T-helper 17 cell (primary cell): ENCODE measurements at places on chromosomes 3 and 15.

- DNase-seq = no peak
Observed at GRCh38 chr3:25856902-25857518, 67.1 kb downstream of the OXSM start.

GRCh38 chr3:139353920-139354556, 10.2 kb downstream of the MRPS22 start:
- DNase-seq = no peak

DNA sequence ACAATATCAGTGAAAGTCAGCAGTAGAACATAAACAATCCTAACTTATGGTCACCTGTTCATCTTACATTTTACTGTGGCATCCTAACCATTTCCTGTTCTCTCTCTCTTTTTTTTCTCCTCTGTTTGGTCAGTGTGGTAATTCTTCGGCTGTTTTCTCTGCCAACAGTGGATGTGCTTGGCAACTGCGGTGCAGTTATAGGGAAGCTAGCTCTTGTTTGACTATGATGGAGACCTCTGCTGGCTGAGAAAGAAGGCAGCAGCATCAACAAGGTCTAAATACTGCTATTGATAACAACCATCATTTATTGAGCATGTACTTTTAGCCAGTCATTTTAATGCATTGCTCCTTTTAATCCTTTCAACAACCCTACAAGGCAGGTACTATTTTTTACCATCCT, 723 bp upstream of the DRD3 start:
- DNase-seq = no peak

GRCh38 chr15:60899322-60899966, 329.7 kb downstream of the RORA start:
- peak; percentile 10 for DNase-seq

GRCh38 chr3:70806021-70806420, 493.6 kb upstream of the MDFIC2 start:
- no peak for DNase-seq

DNA sequence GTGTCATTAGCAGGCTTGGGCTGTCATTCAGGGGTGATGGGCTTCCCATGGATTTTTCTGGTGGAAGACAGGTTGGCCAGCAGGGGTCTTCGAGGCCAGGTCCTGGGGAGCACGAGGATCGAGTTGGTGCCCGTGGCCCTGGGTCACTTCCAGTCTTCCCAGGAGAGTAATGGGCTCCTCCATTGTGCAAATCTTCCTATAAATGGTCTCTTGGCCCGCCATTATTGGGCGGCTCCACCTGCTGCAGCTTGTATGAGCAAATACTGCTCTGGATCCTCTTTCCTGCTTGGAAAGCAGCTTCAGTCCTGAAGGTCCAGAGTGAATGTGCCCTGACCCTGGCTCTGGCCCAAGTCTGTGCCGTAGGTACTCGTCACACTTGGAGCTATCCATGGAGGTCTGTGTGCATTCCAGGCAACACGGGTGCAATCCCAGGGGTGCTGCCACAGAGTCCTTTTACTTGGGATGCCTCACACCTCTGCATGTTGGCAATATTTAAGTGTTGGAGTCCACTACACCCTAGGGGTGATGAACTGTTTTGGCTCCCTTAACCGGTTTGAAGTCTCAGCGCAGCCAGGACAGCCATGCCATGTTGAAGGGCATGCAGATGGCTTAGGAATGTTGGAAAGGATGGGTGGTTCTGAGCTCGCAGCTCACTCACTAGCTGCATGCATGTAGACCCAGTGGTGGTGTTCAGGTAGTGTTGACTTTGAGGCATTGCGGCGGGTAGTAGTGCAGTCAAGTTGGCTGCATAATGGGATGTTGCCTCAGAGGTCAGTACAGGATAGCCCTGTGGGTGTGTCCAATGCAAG, 97.6 kb downstream of the SNRPN start:
- DNase-seq = no peak

GRCh38 chr3:124780761-124781475, 50.7 kb downstream of the UMPS start:
- no peak for DNase-seq

DNA sequence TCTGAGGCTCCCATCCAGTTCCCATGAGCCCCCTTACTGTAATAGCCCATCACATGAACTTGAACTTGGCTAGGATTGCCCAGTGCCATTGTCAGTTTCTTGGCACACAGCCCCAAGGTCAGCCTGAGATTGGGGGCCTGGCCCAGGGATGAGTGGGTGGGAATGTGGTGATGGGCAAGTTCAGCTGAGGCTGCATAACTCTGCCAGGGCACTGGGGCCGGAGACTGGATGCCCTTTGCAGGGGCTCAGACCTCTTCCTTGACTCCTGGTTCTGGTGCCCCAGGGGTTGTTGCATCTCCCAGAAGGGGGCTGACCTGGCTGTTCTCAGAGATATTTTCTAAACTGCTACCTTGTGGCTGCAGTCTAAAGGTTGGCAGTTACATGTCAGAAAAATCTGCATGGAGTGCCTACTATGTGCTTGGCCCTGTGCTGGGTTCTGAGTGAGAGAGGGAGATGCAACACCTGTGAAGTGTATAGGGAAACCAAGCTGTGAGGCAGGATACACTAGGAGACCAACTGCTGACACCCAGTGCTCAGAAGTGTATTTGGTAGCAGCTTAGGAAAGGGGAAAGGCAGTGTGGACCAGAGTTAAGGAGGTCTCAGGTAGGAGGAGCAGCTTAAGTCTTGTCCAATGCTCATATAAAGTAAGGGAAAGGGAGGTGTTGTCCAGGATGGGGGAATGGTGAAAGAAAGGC, 74.8 kb upstream of the PRR23C start:
- no peak for DNase-seq

GRCh38 chr15:63500265-63501250, 3.8 kb upstream of the USP3 start:
- DNase-seq = no peak

- no peak for DNase-seq
Observed at GRCh38 chr3:106245400-106245799, 376.6 kb upstream of the CBLB start.

GRCh38 chr3:150691414-150692040, 12.2 kb downstream of the ERICH6 start:
- no peak for DNase-seq

GRCh38 chr3:184230081-184230602, 757 bp downstream of the VWA5B2 start:
- DNase-seq = no peak

GRCh38 chr3:150329408-150329807, 78.7 kb upstream of the TSC22D2 start:
- DNase-seq = no peak

- no peak for DNase-seq
Observed at GRCh38 chr15:26804063-26804804, 31.4 kb upstream of the GABRB3 start.

DNA sequence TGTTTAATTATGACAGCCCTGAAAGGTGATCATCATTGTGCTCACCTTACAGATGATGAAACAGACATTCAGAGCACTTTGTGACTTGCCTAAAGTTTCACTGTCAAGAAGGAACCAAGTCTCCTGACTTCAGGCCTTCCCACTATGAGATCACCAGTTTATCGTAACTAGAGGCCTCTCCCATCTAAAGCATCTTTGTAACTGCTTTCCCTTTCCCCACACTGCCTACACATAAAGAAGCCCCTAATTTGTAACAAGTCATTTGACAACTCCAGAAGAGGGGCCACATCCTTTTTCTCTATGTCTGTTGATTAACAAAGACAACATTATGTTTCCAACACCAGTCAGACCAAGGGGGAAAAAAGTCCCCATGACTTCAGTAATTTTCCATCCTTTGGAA, 1.1 kb downstream of the KLHL6 start:
- no peak for DNase-seq

DNA sequence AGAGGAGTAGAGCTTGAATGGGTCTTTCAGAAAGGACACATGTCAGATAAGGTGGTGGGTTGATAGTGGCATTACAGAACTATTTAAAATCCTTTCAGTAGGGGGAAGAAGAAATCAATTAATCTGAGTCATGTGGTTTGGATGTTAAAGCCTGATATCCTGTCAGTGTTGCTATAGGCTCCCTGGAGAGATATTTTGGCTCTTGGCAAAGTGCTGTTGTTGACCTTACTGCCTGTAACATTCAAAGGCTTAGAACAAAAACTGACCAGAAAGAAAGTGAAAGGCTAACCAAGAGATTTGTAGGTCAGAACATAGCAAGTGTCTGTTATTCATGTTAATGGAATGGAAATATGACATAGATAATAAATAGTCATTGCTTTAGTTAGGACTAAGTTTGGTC, 552.9 kb downstream of the DIPK2A start:
- no peak for DNase-seq

DNA sequence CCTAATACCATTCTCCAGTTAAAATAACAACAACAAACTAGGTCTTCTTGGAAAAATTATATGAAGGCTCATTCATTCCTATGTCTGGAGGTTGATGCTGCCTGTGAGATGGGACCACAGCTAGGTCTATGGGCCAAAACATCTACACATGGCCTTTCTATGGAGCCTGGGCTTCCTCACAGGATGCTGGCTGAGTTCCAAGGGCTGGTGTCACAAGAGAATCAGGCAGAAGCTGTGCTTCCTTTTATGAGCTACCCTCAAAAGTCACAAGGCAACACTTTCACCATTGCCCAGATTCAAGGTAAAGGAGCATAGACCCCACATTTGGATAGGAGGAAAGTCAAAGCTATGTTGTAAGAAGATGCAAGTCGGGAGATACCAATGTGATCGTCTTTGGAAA, 4.6 kb upstream of the RTP2 start:
- no peak for DNase-seq

DNA sequence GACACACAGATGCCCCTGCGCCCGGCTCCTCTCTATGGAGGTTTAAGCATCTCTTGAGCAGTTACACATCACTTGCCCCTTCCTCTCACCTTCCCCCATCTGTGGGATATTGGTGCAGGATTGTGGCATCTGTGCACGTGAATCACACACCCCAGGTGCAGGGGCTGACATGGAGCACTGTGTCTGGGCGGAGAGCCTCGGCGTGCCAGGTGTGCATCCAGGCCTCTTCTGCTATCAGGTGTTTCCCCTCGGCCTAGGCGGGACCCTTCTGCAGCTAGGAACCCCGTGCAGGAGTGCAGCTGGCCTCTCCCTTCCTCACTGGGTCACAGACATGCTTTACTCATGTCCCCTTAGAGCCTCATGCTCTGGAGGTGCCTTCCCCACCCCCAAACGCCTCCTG, 33.4 kb upstream of the MUC13 start:
- no peak for DNase-seq

- no peak for DNase-seq
Observed at GRCh38 chr3:10937141-10937825, 55.3 kb upstream of the SLC6A1 start.

GRCh38 chr15:31799715-31800321, 230.5 kb upstream of the CHRNA7 start:
- no peak for DNase-seq

DNA sequence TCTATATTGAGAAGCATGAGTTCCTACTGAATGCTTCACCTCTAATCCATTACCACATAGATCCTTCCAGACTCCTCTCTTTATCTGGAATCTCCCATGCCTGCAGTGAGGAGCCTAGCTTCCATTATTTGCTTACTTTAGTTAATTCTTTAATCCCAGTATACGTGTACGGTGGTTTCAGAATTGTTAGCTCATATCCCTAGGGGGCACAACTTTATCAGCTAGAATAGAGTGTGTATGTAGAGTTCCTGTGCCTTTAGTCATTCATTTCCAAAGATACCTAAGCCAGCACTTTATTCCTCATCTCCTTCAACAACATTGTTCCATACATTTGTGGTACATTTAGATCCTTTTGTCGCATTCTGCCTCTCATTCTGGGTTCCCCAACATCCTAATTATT, 226.0 kb downstream of the TJP1 start:
- no peak for DNase-seq

DNA sequence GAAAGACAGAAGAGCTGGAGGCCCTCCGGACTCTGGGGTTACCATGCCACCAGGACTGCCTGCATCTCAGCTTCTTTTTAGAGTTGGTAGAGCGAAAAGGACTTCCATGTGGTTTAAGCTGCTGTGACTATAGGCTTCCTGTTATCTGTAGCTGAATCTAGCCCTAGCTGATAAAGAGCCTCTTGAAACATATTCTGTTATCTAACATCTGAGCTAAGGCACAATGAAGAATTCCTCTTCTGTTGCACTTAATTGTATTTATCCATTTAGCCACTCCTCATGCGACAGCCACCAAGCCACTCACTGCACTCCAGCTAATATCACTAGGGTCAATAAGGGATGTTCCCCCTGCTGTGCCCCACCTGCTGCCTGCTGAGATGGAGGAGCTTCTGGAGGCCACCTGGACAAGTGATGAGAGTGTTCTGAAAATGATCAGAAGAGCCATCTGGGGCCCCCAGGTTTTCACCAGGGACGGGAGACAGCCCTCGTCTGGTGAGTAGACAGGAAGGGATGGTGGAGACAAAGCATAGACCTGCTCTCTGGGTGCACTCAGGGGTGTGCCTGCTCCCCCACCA, 94.6 kb upstream of the PLXNA1 start:
- DNase-seq = no peak

DNA sequence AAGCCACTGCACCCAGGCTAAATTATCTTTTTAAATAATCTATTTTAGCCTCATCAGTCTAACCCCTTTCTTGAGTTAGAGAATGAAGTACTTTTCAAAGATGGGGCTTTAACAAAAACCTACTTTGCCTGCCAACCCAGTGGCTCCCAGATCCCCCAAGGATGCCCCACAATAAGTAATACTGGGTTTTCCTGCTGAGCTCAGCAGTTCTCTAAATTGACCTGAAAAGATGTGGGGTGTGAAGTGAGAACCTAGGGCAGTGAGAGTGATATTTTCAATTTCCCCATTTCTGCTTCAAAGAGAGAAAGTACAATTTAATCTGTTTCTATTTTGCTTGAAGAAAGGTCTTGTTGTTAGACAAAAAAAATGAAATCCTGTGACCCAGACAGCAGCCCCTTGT, 318.5 kb upstream of the UMPS start:
- DNase-seq = no peak

GRCh38 chr15:84855136-84855535, 29.3 kb upstream of the SLC28A1 start:
- no peak for DNase-seq

DNA sequence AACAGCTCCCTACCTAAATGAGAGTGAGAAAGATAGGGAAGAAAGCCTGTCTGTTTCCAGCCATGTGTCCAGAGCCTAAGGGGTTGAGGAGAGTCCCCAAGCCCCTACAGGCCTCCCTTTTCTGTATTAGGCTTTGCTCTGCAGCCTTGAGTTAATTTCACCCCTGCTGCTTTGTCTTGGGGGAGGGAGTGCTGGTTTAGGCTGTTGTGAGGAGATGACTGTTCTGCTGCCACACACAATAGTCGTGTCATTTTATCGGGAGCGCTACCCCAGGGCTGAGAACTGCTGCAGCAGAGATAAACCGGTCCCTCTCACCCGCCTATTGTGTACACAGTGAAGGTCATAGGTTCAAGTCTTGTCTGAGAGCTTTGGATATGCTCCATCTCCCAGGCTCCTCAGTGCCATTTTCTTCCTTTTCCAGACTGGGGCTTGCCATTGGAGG, 1.4 kb downstream of the ZNF609 start:
- no peak for DNase-seq

- DNase-seq = no peak
Observed at GRCh38 chr3:15243822-15244482, 37.9 kb downstream of the CAPN7 start.

- DNase-seq = no peak
Observed at GRCh38 chr3:10350324-10350985, 29.5 kb upstream of the SEC13 start.

- DNase-seq = no peak
Observed at GRCh38 chr15:101551696-101552591, 62.4 kb upstream of the PCSK6 start.
